ENCODE measurements at places on chromosomes 4 and X. TPM values are rescaled to one million over a fixed set of nuclear protein-coding genes. Genes with fewer than 3 reads are reported as not detected.

Gene DTHD1
- not detected for total RNA-seq

Gene APLN
- total RNA-seq: not detected

Gene PDLIM3
- not detected for total RNA-seq

Gene FAM47E
- not detected for total RNA-seq

Gene BGN
- total RNA-seq: not detected

Gene ASMT
- total RNA-seq: not detected

Gene ATP2B3
- total RNA-seq: not detected

Gene HS6ST2
- not detected for total RNA-seq

Gene HTRA3
- not detected for total RNA-seq

Gene MAGEA4
- not detected for total RNA-seq

Gene PABPC1L2B
- total RNA-seq: not detected

Gene NIPAL1
- 1.9 TPM for total RNA-seq

Gene TEX11
- not detected for total RNA-seq

Gene KCNE5
- total RNA-seq: not detected

Gene LNX1
- total RNA-seq: not detected

All from OCI-LY7 (cell line).